CD4-positive, alpha-beta T cell treated with Interleukin-4 for 4 hours (primary cell): ENCODE measurements at places on chromosomes 16 and 17.

GRCh38 chr17:28685366-28685765 lies 23.4 kb downstream of the SUPT6H start:
- no peak for DNase-seq

DNA sequence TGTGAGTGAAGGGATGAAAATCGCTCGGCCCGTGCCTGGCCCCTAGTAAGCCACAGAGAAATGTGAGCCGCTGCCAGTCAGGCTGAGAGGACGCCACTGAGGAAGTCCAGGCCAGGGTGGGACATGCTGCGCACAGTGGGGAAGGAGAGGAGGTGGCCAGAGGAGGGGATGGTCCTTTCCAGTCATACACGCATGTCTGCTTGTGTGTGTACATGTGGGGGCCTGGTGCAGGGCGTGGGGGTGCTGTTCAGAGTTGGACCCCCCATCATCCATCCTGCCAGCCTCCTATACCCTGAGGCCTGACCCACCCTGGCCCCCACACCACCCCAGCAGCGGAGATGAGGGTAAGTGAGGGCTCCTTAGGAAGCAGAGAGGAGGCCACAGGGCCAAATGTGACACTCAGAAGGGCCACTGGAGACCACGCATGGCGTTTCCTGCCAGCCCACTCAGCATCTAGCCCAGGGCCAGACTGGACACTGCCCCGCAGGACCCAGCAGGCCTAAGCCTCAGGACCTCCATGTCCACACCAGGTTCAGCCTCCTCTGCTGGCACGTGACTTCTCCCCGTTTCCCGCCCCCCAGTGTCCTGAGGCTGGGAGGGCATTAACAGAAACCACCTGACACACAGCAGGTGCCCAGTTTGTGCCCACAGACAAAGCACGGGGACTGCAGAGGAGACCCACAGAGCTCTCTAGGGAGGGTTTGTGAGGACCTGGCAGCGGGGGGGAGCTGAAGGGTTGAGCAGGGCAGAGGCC lies 7.0 kb downstream of the DOC2A start:
- DNase-seq: no peak

DNA sequence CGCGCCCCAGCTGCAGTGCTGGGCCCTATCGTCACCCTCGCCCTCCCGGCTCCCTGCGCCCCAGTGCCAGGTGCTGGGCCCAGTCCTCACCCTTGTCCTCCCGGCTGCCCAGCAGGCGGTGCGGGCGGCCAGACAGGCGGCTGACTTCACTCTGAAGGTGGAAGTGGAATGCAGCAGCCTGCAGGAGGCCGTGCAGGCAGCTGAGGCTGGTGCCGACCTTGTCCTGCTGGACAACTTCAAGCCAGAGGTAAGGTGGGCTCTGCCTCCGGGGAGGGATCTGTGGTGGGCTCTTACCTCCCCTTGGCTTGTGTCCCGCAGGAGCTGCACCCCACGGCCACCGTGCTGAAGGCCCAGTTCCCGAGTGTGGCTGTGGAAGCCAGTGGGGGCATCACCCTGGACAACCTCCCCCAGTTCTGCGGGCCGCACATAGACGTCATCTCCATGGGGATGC lies 17.9 kb downstream of the QPRT start:
- no peak for DNase-seq

DNA sequence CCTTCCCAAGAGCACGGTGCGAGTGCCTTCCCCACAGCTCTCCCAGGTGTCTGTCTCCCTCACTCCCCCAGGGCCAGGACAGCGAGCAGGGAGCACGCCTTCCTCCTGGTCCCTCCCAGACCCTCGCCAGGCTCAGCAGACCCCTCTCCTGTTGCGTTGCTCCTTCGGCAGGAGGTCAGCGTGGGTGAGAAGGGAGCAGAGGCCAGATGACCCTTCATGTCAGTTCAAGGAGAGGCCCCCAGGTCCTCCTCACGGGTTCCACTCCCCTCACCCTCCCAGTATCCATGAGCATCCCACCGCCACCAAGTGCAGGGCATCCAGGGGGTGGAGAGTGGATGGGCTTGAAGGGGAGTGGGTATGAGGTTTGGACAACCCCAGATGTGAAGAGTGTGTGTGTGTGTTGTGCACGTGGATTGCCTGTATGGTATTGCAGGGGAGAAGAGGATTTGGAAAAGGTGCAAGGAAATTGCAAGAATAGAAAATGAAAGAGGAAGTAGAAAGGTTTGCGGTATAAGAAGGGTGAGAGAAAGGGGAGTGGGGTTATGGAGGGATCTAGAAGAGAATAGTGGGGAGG lies 17.7 kb downstream of the SGCA start:
- no peak for DNase-seq

DNA sequence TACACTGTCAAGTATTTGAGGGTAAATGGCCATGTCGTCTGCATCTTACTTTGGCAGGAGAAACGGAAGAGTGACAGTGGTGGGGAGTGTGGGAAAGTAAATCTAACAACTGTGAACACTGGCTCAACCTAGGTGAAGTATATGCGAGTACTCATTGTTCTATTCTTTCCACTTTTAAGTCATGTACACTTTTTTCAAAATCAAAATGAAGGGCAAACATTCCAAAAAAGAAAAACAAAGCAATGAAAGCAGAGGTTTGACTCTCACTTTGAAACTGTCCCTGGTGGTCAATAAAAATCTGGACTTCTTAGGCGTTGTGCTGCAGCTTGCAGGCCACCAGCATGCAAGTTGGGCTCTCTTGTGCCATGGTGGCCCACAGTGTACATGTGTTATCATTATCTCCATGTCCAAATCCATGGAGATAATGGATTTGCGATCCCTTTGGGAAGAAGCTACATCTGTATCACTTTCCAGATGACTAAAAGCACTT lies 32.7 kb downstream of the STAT5B start:
- no peak for DNase-seq

GRCh38 chr16:56744996-56745640 lies 15.2 kb downstream of the NUP93 start:
- no peak for DNase-seq

DNA sequence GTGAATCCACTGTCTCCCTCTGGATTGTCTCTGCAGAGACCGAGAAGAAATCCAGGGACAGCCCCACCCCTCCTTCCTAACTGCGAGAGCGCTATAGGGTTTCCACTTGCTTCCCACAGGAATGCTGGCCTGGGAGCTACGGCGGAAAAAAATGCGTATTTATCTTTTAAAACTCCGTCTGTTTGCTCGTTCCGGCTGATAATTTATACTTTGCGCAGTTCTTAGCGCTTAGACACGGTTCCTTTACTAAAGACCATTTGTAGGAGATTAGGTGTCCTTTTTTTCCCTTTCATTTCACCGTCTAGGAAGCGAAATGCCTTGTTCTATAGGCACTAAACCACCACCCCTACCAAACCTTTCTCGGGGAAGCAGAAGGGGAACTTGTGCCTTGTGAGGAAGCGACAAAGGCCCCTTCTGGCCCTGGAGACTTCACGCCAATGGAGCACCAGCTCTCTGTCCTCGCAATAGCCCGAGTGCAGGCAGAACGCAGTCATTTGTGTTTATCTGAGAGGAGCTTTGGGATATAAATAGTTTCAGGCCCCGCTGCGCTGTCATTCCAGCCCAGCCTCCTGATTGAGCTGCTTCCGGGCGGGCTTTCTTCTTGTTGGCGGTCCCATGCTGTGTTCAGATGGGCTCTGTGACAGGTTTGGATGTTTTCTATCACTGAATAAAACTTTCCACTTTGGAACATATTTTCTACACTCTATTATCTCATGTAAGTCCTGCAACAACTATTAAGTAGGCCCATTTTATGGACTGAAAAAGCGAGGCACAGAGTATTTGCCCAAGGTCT lies 791 bp upstream of the SUPT4H1 start:
- no peak for DNase-seq

DNA sequence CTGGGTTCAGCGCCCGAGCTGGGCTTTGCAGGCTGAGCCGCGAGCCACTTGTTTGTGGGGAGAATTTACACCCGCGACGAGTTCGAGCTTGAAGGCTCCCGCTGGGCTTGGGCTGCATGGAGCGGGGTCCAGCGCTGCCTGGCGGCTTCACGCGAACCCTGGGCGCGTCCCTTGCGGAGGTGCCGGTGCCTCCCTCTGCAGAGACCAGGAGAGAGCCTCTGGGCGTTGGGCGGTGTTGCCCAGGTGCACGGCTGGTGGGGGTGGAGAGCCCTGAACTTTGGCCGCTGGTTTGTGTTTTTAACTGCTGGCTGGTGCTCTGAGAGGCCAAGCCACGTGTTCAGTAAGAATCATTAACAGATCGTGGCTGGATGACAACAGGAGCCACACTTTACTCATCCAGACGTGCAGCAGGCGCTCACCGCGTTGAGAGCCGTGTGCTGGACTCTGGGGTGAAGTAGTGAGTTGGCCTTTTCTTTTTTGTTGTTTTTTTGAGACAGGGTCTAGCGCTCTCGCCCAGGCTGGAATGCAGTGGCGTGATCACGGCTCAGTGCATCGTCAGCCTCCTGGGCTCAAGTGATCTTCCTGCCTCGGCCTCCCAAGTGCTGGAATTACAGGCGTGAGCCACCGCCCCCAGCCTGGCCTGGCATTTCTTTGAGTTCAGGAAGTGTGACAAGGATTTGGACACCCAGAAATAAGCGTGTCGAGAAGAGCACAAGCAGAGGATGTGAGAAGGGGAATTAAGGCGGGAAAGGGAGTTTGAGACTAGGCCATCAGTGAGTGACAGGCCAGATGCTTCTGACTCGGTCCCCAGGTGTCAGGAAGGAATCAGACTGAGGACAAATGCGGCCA lies 827 bp downstream of the CDK10 start:
- no peak for DNase-seq

DNA sequence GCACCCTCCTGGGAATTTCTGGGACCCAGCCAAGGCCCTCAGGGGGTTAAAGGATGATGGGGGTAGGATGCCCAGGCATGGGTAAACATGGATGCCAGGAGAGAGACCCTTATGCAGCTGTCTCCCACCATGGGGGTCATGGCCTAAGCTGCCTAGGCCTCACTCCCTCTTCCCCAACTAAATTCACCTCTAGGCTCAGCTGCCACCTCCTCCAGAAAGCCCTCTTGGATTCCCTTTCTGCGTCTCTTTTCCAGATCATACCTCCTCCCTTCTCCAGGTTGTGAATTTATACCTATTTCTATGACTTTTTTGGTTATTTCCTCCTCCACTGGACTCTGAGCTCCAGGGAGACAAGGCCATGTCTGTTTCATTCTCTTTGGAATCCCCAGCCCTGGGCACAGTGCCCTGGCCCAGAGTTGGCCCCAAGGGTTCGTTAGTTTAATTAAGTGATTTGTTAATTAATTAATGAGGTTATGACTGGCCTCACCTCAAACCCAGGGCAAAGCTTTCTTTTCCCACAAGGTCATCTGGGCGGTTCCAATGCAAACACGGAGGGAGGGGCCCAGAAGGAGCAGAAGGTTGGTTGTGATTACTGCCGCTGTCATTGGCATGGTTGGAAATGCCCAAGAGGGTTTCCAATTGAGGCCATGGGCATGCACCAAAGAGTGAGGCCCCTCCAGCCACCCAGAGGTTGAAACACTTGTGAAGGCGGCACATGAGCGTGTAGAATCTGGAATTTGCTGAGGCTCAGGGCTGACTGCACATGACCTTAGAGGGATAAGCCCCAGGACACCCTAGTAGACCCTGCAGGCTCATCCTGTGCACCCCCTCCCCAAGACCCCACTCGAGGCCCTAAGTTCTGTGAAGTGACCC lies 6.9 kb upstream of the KRT17 start:
- no peak for DNase-seq

GRCh38 chr16:67565470-67566100 lies 3.3 kb downstream of the CTCF start:
- DNase-seq: no peak

GRCh38 chr17:49734515-49735490 lies 27.0 kb upstream of the SLC35B1 start:
- DNase-seq: no peak
